ENCODE measurements at places on chromosomes 16 and 17.

- DNase-seq: no peak
Measured at GRCh38 chr17:12227547-12227946, 206.9 kb downstream of the MAP2K4 start.

DNA sequence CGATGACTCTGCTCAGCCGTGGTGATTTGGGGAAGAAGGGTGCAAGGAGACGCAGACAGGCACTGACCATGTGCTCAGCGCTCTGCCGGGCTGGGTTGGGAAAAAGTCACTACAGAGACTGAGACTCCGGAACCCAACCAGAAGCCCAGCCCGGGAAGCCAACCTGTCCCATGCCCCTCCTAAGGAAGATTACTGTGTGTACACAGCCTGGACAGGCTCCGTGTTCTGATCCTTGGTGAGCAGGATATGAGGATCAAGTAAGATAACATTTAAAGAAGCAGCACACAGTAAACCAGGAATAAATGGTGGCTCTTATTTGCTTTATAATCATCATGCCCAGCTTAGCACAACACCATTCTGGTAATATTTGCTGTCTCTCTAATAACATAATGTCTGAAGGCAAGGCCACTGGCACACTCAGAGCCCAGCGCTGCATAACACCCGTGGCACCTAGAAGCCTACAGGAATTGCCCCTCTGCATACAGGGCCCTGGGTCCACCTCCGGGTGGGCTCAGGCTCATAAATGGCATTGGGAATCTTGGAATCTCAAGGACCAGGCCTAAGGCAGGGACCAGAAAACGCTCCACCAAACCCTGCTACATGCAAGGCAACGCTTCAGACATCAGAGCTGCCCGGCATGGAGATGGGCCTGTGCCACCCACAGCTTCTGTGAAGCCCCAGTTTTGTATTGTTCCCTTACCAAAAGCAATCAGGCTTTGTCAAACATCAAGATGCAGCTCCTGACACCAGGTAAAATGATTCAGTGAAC, 113.5 kb downstream of the DYNLRB2 start:
- no peak for DNase-seq

DNA sequence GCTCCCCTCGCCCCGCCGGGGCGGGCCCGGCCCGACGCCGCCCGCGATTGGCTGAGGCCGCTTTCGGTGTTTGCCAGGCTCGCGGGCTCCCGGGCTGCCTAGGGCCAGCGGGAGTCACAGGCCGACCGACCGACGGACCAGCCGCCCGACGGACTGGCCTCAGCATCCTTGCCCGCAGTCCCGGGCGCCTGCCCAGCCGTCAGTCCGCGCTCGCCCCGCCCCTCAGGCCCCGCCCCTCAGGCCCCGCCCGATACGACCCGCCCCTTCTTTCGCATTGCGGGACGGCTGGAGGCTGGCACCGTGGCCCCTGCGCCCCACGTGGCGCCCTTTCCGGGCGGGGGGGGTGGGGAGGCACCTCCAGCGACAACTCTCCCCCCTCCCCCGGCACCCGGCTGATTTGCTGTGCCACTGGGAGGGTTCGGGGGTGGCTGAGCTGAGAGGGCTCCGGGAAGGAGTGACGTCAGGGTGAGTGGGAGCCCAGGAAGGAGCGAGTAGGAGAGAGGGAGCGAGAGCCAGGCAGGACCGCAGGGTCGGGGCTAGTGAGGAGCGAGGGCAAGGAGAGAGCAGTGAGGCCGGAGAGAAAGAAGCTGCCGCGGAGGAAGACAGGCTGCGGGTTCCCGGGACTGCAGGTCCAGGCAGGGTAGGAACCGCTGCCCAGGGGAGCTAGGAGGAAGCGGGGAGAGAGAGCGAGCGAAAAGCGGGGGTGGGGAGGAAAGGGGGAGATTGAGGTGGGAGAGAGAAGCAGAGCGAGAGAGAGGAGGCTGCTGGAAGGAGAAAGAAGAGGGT, at the start of gene ASPHD1:
Gene ASPHD1, plus strand, starts transcription at position 387 of the 786 bp plus-strand sequence. CDS start 484 bp downstream, outside the sequence.
- peak; percentile 66 for DNase-seq

DNA sequence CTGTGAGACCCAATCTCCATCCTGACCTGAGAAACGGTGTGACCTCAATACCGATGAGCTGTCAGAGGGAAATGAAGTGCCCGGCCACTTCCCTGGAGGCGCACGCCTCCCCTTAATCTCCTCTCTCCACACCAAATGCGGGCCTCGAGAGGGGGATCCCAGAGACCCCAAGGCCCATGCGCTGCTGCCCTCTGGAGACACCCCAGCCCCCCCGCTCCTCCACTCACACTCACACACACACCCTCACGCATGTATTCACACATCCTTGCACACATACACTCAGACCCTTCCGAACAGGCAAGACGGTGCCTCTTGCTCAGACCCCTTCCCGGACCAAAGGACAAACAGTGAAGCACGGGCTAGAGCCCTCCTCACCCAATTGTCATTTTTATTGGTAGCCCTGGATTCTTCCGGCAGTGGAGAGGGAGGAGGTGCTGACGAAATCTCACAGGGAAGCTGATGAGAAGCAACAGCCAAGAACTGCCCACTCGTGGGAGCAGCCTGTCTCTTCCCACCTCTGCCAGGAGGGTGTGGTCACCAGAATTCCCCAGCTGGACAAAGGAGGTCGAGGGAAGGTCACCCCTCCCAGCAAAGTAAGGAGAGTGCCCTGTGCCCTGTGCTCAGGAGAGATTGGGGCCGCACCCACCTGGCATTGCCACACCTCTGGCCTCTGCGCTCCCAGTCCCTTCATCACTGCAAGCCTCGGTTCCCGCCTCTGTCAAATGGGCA, 136.0 kb upstream of the TNRC6C start:
- DNase-seq: no peak

DNA sequence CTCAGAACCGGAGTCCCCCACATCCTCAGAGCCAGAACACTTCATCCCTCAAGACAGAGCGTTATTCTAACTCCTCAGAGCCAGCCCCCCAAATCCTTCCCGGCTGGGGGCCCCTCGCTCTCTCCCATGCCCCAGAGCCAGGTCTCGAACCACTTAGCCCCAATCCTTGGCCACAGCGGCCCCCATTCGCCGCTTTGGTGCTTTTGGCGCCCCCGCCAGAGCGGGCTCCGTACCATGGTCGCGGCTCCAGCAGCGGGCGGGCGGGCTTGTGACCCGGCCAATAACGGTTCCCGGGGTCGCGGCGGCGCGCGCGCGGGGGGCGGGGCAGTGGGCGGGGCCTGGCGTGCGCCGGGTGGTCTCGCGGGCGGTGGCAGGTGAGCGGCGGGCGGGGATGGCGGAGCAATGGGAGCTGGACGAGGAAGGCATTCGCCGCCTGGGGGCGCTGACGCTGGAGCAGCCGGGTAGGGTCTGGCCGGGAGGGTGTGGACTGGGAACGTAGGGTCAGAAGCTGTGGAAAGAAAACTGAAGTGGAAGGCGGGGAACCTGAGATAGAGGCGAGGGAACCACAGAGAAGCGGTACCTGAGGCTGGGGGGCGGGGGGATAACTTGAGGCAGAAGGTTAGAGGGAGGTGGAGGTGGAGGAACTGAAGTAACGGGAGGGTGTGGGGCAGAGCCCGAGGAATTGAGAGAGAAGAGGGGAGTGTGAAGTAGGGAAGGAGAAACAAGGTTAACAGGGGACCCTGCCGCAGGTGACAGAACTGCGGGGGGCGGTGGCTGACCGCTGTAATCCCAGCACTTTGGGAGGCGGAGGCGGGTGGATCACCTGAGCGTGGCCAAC, at the start of the genes KCTD19 and LRRC36:
Gene KCTD19, minus strand, starts transcription at position 270 of the 838 bp plus-strand sequence. Its CDS starts 34 bp downstream, at position 236.
Gene LRRC36, plus strand, starts transcription at position 344 of the 838 bp plus-strand sequence. Its CDS starts 48 bp downstream, at position 392.
- DNase-seq: no peak

DNA sequence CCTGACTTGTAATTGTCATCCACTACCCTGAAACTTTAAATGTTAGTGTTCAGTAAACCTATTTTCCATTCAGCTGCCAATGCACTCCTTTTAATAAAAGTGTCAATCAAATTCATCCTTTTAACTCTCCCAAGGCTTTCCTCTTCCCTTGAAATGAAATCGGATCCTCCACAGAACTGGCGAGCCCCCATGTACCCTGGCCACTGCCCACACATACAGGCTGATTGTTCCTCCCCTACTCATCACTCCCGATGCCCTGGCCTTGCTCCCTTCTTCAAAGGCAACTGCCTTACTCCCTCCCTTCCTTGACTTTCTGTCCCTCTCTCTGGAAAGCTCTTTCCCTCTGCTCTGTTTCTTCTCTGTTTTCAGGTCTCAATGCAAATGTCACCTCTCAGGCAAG, 7.6 kb downstream of the KRT33A start:
- DNase-seq: no peak

DNA sequence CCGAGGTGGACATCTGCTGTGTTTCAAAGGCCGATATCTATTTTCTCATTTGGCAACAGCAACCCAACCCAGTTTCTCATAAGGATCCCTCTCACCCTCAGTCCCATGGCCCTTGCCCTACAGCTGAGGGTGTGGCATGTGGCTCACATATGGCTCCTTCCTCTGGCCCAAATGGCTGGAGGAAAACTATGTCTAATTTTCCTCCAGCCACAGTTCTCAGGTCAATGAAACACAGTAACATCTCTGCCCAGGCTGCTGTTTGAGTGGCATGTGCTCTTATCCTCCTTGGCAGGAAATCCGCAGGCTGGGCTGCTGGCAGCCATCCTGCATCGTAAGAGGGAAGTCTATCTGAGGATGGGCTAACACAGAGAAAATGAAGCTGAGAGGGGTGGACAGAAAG, 24.1 kb downstream of the SERPINF1 start:
- no peak for DNase-seq

- DNase-seq: no peak
Measured at GRCh38 chr17:79844869-79845600, 5.8 kb upstream of the CBX4 start.

DNA sequence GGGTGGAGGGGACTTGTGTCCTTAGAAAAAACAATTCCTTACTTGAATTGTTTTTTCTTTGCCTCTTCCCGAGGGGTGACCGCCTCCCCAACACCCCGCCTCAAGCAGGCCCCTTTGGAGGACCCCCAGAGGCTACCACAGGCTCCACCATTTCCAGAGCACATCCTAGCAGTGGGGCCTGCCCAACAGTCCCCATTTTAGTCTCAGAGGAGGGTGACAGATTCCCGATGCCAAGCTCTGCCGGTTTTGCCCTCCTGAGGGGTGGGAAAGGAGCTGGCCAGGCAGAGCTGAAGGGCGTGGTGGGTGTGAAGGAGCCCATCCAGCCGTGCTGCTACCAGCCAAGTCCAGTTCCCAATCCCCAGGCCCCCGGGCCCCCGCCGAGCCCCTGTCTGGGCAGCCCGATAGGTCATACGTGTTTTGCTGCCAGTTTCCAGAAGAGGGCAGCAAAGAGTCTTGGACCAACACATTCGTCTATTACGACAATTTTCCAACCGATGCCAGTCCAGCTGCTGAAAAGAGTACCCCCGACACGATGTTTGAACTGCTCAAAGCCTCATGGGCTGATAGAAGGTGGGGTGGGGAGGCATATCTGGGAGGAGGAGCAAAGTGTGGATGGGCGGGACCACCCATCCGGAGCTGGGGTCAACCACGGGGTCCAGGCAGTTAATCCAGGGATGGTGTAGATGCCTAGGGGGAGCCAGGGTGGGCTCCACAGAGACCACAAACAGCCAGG, 18.8 kb upstream of the GAA start:
- DNase-seq: peak; percentile 43

DNA sequence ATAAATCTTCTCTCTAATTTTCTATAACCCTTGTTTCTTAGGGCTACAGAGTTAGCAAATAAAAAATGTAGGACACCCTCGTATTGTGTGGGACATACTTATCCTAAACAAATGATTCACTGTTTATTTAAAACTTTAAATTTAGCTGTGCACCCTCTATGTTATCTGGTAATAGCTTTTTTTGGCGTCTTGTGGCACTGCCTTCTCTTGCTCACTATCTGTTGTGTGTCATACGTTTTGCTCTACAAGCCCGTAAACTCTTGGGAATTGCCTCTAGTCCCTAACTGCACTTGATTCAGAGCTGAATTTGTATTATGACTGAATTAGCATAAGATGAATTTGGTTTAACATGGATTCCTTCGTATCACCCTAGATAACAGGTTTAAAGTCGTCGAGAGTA, 144.3 kb upstream of the MYOCD start:
- no peak for DNase-seq

DNA sequence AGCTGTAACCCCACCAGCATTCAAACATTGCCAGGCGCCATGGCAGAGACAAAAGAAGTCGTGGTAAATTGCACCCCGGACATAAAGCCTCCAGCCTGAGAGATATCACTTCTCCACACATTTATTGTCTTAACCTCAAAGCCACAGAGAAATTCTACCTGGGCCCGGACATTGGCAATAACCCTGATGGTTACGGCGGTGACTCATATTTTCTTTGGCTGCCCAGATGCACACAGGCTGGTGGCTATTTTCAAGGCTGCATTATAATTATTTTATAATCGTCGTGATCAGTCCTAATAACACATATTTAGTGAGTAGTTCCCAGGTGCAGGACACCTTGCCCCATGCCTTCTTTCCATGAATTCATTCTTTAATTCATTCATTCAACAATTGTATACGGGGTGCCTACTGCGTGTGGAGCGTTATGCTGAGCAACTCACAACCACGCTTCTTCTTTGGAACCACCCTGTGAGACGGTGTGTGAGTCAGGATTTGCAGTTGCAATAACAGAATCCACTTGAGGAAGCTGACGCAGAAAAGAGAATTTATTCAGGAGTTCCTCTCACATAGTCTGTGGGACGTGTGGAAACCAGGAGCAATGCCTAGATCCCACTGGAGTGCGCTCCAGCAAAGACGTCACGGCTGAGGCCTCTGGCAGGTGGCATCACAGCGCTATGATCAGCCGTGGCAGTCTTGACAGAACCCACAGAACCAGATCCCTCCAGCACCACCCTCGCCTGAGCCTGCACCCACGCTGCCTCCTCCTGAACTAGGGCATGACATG, 245.7 kb downstream of the FOXL1 start:
- no peak for DNase-seq

DNA sequence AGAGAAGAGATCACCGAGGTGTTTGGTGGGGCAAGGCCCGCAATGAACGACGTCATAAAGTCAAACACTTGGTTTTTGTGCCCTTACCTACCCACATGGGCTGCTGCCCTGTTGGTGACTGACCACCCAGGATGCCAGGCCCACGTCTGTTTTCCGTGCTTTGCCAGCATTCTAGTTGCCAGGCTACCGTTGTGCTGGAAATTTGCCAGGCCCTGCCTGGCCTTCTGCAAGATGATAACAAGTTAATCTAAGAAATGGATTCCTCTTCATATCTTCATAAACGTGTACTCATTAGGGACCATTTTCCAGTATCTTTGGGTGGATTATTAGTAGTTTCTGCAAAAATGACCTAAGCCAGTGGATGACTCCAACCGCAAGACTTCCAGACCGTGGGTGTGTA, 35.4 kb downstream of the SLC6A4 start:
- no peak for DNase-seq

DNA sequence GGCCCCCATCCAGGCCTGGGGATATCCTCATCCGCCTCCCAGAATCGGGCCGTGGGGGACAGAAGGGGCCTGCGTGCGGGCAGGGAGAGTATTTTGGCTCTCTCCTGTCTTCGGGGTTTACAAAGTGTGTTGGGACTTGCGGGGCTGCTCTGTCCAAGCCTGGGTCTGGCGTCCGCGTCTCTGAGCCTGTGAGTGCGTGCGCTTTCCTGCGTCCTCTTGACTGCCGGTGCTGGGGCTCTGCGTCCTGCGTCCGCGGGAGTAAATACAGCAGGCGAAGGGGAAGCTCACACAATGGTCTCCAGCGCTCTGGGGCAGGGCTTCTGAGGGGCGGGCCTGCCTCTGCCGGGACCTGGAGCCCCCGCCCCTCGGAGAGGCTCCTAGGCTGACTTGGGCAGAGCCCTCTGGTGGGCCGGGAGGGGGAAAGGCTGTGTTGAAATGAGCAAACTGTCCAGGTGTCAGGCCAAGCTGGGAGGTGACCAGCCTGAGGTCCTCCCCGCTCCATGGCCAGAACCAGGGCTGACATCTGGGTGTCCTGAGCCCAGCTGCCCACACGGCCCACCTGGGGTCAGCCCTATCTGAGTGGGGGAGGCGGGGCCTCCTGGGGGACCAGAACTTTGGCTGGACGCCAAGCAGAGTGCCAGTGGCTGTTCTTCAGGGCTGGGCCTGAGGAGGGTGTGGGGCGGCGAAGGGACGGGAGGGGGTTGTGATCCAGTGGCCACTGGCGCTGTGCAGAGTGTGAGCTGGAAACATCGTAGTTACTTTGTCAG, 233.6 kb downstream of the SEC14L1 start:
- DNase-seq: peak; percentile 78

Data from AG09319 (cell line).